ENCODE measurements at places on chromosomes 6 and 20. TPM values are rescaled to one million over a fixed set of nuclear protein-coding genes. Genes with fewer than 3 reads are reported as not detected.

The CCN2 gene
- total RNA-seq, result not detected

The PDE10A gene
- total RNA-seq, result not detected

The HRH3 gene
- not detected for total RNA-seq

The PSORS1C1 gene
- total RNA-seq, result not detected

The MCM9 gene
- 25.5 TPM for total RNA-seq

The SAMD3 gene
- 14.3 TPM for total RNA-seq

The PNPLA1 gene
- not detected for total RNA-seq

The GRM1 gene
- not detected for total RNA-seq

The PTCHD4 gene
- not detected for total RNA-seq

The SRSF3 gene
- total RNA-seq, result 514 TPM

The COL9A1 gene
- not detected for total RNA-seq

The KIF6 gene
- total RNA-seq, result not detected

All from activated CD8-positive, alpha-beta memory T cell treated with anti-CD3 and anti-CD28 coated beads, Interleukin-2, amount 10 ng/mL, durations not matched to agents 7 days and 5 days (primary cell).